Effector memory CD4-positive, alpha-beta T cell (primary cell): ENCODE measurements at places on chromosomes 16 and 17.

DNA sequence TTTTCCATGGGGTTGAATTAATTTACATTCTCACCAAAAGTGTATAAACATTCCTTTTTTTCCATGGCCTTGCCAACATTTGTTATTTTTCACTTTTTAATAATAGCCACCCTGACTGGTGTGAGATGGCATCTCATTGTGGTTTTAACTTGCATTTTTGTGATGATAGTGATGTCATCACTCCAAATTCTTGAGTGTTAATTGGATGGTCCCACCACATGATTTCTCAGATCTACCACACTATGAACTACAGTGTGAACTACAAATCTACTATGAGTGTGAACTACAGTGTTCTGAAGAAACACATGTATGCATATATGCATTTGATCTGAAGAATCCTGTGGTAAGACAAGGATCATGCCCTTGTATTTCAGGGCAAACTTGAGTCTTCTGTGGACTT lies 340.1 kb downstream of the ABCC12 start:
- no peaks in the 10 kb centered on the region for H3K36me3 ChIP-seq
- H3K27me3 ChIP-seq: no peaks in the 10 kb centered on the region
- H3K4me1 ChIP-seq: no peaks in the 10 kb centered on the region
- no peak overlapping the region for H3K27ac ChIP-seq

GRCh38 chr16:67594956-67595355 lies 32.6 kb downstream of the CTCF start:
- H3K27me3 ChIP-seq: no peaks in the 10 kb centered on the region
- H3K27ac ChIP-seq: no peak overlapping the region
- no peak overlapping the region for H3K4me3 ChIP-seq
- H3K36me3 ChIP-seq: no peaks in the 10 kb centered on the region
- no peak for DNase-seq

DNA sequence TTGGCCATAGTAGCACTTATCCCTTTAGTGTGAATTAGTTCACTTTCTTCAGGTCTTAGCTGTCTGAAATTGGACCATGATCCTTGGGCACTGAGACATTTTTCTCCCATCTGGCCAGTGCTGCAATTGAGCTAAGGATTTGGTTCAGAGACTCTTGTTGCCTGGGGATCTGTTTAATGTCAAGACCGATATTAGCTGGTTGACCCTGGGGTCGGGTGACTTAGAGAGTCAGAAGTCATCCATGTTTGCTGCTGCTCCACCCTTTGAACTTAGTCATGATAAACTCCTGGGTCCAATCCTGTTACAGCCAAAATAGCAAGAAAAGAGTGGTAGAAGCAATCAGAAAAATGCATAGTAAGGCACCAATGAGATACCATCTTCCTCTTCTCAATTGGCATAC lies 45.8 kb upstream of the TOX3 start:
- no peak overlapping the region for H3K27ac ChIP-seq
- no peaks in the 10 kb centered on the region for H3K27me3 ChIP-seq

DNA sequence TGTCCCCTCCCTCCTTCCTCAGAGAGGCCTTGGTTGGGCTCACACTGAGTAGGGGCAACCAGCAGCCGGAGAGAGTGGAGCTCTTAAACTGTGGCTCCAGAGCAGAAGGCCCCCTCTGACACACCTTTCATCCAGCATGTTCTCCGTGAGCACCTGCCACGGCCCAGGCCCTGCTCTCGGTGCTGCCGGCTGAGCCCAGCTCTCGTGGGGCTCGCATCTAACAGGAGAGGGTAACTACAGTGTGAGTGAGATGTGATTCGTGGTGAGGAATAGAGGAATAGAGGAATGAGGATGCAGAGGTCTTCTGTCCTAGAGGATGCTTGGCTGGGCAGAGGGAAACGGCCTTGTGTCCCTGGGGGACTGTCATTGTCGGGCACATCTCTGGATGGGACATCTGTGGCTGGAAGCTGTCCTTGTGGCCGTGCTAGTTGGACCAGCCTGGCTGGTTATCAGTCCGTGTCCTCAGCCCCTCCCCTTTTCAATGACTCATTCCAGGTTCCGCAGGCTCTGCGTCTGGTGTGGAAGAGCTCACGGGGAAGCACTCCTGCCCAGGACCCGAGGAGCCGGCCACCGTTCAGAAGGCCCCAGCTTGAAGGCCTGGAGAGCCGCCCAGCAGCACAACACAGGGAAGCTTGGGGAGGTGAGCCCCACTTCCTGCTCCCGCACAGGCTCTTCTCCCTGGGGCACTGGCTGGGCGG lies 11.9 kb upstream of the DNASE1 start:
- no peak overlapping the region for H3K27ac ChIP-seq
- H3K36me3 ChIP-seq: peaks cover 21% of the 10 kb centered on the region
- H3K4me1 ChIP-seq: peaks cover 2% of the 10 kb centered on the region
- no peak overlapping the region for H3K4me3 ChIP-seq
- H3K27me3 ChIP-seq: no peaks in the 10 kb centered on the region

GRCh38 chr17:82887255-82888164 lies 47.7 kb upstream of the ZNF750 start:
- H3K27me3 ChIP-seq: no peaks in the 10 kb centered on the region
- no peak overlapping the region for H3K27ac ChIP-seq
- DNase-seq: no peak
- H3K4me3 ChIP-seq: no peak overlapping the region

- H3K27me3 ChIP-seq: no peaks in the 10 kb centered on the region
- no peaks in the 10 kb centered on the region for H3K36me3 ChIP-seq
- H3K4me1 ChIP-seq: no peaks in the 10 kb centered on the region
Observed at GRCh38 chr17:62868008-62868407, 59.9 kb upstream of the MARCHF10 start.

- H3K4me3 ChIP-seq: no peak overlapping the region
- peaks cover 7% of the 10 kb centered on the region for H3K36me3 ChIP-seq
- H3K27ac ChIP-seq: no peak overlapping the region
- DNase-seq: no peak
- H3K27me3 ChIP-seq: no peaks in the 10 kb centered on the region
Observed at GRCh38 chr17:74785096-74785980, 9.2 kb upstream of the NAT9 start.

GRCh38 chr17:35998018-35998545 lies 3.3 kb downstream of the CCL15 start:
- no peaks in the 10 kb centered on the region for H3K36me3 ChIP-seq
- no peak overlapping the region for H3K27ac ChIP-seq
- no peaks in the 10 kb centered on the region for H3K4me1 ChIP-seq
- no peak overlapping the region for H3K4me3 ChIP-seq
- DNase-seq: no peak

- no peak for DNase-seq
- no peaks in the 10 kb centered on the region for H3K36me3 ChIP-seq
- no peak overlapping the region for H3K27ac ChIP-seq
- H3K4me3 ChIP-seq: no peak overlapping the region
Observed at GRCh38 chr16:73697336-73697735, 599.3 kb upstream of the PSMD7 start.

DNA sequence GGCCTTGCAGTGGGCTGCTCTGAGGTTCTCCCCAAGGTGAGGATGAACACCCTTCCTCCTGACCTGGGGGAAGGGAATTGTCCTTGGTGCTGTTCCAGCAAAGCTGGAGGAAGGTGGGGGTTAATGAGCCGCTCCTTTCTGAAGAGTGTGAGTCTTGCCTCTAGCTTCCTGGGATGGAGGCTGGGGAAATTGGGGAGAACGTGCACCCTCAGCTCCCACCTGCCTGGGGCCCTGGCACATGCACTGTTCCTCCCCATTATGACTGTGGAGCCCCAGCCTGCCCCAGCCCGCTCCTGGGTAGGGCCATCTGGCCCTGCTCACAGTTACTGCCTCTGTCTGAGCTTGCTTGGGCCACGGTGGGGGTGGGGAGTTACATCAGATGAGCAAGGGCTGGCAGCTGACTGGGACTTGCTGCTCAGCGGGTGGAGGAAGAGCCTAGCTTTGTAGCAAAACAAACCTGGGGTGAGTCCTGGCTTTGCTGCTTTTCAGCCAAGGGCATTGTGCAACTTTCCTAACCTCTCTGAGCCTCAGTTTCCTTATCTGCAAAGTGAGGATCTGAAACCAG lies 11.1 kb downstream of the TNS4 start:
- H3K4me1 ChIP-seq: peaks cover 26% of the 10 kb centered on the region
- no peak overlapping the region for H3K4me3 ChIP-seq
- H3K27me3 ChIP-seq: no peaks in the 10 kb centered on the region

GRCh38 chr17:35001549-35001948 lies 21.2 kb downstream of the LIG3 start:
- DNase-seq: no peak
- no peak overlapping the region for H3K4me3 ChIP-seq
- no peak overlapping the region for H3K27ac ChIP-seq
- H3K27me3 ChIP-seq: no peaks in the 10 kb centered on the region
- H3K4me1 ChIP-seq: no peaks in the 10 kb centered on the region

GRCh38 chr16:14168146-14168545 lies 97.0 kb downstream of the MRTFB start:
- H3K4me1 ChIP-seq: no peaks in the 10 kb centered on the region
- DNase-seq: no peak
- no peaks in the 10 kb centered on the region for H3K36me3 ChIP-seq
- no peaks in the 10 kb centered on the region for H3K27me3 ChIP-seq

GRCh38 chr17:72592242-72592966 lies 471.6 kb downstream of the SOX9 start:
- H3K27ac ChIP-seq: peak overlapping the region; percentile 33
- no peaks in the 10 kb centered on the region for H3K36me3 ChIP-seq
- peaks cover 15% of the 10 kb centered on the region for H3K4me1 ChIP-seq
- no peaks in the 10 kb centered on the region for H3K27me3 ChIP-seq

DNA sequence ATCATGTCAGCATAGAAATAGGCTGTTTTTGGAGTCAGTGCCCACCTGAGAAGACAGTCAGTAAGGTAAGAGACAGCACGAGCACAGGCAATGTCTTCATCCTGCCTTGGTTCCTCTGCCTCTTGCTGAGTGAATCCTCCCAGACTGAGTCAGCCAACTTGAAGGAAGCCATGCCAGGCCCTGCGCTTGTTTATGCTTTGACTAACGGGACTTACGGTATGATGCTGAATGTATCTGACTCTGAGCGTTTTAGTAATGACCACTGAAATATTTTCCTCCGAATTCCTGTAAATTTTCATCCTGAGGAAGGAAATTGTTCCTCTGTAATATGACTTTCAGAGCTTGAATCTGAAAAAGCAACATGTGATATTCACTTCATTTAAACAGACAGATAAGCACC lies 18.0 kb downstream of the C17orf67 start:
- H3K27me3 ChIP-seq: no peaks in the 10 kb centered on the region
- H3K4me1 ChIP-seq: no peaks in the 10 kb centered on the region
- DNase-seq: no peak
- no peaks in the 10 kb centered on the region for H3K36me3 ChIP-seq
- H3K27ac ChIP-seq: no peak overlapping the region
- H3K4me3 ChIP-seq: no peak overlapping the region

DNA sequence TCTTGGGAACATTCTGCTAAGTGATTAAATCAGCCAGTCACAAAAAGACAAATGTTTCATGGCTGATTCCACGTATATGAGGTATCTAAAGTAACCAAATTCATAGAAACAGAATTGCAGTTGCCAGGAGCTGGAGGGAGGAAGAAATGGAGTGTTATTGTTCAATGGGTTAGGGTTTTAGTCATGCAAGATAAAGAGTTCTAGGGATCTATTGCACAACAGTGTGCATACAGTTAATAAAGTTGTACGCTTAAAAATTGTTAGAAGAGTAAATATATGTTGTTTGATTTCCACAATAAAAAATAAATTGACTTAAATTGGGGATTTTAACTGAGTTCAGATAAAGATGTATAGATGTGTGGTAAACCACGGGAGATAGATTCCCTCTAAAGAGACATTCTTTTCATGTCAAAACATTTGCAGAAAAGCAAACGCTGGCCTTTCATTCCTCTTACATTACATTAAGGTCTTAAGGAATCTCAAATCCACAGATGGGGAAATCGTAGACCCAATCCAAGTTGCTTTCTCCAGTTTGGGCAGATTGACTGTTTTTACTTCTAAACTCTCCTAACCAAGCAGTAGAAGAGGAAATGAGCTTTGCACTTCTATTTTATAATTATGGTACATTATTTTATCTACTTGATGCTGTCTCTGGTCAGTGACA lies 4.6 kb downstream of the PRDM7 start:
- no peak overlapping the region for H3K4me3 ChIP-seq
- no peaks in the 10 kb centered on the region for H3K36me3 ChIP-seq
- peaks cover 5% of the 10 kb centered on the region for H3K4me1 ChIP-seq
- no peaks in the 10 kb centered on the region for H3K27me3 ChIP-seq
- no peak for DNase-seq
- no peak overlapping the region for H3K27ac ChIP-seq

- no peaks in the 10 kb centered on the region for H3K27me3 ChIP-seq
- H3K4me1 ChIP-seq: no peaks in the 10 kb centered on the region
Observed at GRCh38 chr16:9772526-9773225, 409.6 kb downstream of the GRIN2A start.

DNA sequence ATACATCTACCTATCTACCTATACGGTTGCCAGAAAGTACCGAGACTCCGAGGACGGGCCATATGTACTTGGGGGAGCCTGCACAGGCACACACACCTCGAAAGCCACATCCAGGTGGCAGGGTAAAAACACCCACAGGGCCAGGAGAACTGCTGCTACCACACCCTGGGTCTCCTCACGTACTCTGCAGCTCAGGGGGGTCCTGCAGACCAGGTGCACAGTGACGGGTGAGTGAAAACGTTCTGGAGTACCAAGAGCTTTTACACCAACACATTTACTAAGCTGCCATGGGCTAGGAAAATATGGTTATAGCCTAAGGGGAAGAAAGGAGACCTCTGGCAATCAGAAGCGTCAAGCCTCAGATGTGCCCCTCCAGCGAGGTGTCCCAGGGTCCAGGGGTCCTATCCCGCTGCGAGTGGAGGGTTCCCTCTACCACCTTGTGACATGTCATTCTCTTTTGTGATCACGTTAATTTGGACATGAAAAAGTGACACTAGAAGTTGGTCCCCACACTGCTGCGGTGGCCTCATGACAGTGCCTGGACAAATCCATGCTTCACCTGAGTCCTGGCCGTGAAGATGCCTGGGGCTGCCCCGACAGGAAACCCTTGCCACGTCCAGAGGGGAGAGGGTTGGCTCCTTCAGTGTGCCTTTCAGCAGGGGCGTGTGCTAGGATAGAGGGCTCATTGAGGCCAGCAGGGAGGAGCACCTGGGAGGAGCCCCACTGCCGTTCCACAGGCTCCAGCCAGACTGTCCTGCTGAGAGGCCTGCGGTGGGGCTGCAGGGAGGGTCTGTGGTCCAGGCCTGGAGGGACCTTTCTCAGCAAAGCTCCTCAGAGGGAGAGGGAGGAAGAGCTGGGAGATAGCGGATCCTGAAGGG lies 1.8 kb downstream of the CANT1 start:
- peaks cover 37% of the 10 kb centered on the region for H3K4me1 ChIP-seq
- H3K4me3 ChIP-seq: no peak overlapping the region
- peaks cover 4% of the 10 kb centered on the region for H3K36me3 ChIP-seq
- H3K27ac ChIP-seq: no peak overlapping the region
- DNase-seq: no peak

GRCh38 chr17:1384905-1385435 lies 15.1 kb downstream of the YWHAE start:
- H3K27me3 ChIP-seq: no peaks in the 10 kb centered on the region
- H3K4me1 ChIP-seq: peaks cover 26% of the 10 kb centered on the region

GRCh38 chr17:57236686-57237299 lies 19.5 kb upstream of the MSI2 start:
- peaks cover 3% of the 10 kb centered on the region for H3K27me3 ChIP-seq
- no peak overlapping the region for H3K27ac ChIP-seq
- no peak for DNase-seq
- no peaks in the 10 kb centered on the region for H3K4me1 ChIP-seq

- H3K27ac ChIP-seq: no peak overlapping the region
- no peaks in the 10 kb centered on the region for H3K27me3 ChIP-seq
- H3K4me1 ChIP-seq: peaks cover 8% of the 10 kb centered on the region
- no peak overlapping the region for H3K4me3 ChIP-seq
Observed at GRCh38 chr17:47225436-47225858, 16.3 kb downstream of the MYL4 start.

- H3K27me3 ChIP-seq: no peaks in the 10 kb centered on the region
- DNase-seq: peak; percentile 36
- H3K27ac ChIP-seq: no peak overlapping the region
- peak overlapping the region; percentile 50 for H3K4me3 ChIP-seq
Observed at GRCh38 chr17:58531661-58532554, 17.5 kb upstream of the MTMR4 start.
